ENCODE measurements at places on chromosomes 3 and 15.

DNA sequence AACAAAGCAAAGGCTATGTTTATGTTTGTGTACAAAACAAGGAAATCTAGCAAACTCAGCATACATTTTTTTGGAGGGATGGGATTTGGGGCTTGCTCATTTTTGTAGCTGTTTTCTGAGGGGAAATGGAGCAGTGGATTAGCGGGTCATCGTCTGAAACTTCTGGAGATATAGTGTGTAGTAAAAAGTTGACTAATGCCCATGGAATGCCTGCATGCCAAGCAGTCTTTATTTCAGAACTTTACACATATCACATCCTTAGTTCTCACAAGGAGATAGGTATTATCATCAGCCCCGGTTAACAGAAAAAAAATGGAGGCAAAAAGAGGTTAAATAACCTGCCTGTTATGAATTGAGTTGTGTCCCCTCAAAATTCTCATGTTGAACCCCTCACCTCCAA is 47.1 kb downstream of the ATP13A4 start:
- no peak for DNase-seq

DNA sequence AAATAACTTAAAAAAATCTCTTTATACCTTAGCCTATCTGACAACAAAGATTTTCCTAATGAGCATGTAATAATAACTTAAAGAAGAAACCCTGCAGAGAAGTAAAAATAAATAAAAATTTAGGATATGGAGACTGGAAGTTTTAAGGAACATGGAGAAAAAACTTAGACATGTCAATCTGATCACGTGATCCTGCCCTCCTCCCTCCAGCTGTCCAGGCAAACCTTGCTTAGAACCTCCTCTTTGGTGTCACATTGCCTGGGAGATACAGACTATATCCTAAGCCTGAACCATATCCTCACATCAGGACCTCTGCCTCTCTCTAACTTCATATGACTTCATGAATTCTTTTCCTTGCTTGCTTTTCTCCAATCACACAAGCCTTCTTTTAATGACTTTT is 275.5 kb downstream of the CNTN3 start:
- no peak for DNase-seq

GRCh38 chr15:64997745-64998375 is 8.1 kb upstream of the SPG21 start:
- DNase-seq, result no peak

DNA sequence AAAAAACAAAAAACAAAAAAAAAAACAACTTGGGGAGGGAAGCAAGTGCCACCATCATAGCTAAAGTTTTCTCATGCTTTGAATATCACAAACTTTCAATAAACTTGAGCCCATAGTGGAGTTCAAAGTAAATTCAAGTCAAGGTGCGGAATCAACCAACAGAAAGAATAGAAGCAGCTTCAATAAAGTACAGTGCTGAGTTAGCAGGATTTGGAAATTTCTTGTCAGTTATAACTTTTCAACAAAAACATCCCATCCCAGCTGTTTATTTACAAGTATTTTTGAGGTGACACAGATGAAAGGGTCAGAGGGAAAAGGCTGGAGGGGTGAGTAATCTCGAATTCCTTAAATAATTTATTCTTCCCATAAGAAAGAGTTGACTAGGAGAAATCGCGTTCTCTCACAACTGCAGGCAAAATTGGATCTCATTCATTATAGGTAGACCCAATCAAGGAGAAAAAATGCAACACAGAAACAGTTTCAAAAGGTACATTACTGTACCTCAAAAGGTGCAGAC is 477.4 kb upstream of the RASGRP1 start:
- no peak for DNase-seq

GRCh38 chr3:99499235-99500158 is 138.9 kb upstream of the COL8A1 start:
- no peak for DNase-seq

DNA sequence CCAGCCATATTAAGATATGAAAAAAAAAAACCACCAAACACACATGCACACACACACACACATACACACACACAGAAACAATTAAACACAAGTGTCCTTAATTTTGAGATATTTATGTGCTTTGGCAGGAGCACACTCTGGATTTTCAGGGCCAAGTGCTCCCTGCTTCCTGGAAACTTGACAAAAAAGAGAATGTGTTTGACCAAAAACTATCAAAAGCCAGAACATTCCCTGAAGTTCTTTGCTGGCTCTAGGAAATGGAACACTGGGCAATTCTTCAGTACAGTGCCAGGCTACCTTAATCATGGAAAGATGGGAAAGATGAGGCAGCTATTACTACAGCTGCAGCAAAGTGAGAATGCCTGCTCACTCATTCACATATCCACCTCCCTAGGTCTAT is 44.6 kb downstream of the P3H2 start:
- no peak for DNase-seq

- DNase-seq, result no peak
Measured at GRCh38 chr3:43268636-43269035, 17.7 kb upstream of the SNRK start.

DNA sequence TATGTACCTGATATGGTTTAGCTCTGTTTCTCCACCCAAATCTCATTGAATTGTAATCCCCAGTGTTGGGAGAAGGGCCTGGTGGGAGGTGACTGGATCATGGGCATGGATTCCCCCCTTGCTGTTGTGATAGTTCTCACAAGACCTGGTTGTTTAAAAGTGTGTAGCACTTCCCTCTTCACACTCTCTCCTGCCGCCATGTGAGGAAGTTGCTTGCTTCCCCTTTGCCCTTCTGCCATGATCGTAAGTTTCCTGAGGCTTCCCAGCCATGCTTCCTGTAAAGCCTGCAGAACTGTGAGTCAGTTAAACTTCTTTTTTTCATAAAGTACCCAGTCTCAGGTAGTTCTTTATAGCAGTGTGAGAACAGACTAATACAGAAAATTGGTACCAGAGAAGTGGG is 93.1 kb downstream of the C3orf70 start:
- no peak for DNase-seq

- DNase-seq, result no peak
Measured at GRCh38 chr3:124407260-124407659, 323.0 kb upstream of the UMPS start.

DNA sequence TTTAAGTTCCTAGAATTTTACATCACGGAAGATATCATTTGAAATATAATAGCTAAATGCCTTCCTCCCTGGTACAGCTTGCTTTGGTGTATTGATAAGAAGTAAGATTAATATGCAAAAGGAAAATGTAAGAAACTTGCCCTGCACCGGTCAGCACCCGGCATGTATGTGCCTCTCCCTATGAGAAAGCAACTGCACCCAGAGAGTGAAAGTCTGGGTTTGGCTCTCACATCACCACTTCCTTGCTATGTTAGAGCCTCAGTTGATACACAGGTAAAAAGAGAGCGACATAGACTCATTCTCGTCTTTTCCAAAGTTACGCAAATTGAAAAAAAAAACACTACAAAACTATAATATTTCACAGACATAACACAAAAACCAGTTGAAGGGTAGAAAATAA is 96.7 kb downstream of the FOXP1 start:
- no peak for DNase-seq

DNA sequence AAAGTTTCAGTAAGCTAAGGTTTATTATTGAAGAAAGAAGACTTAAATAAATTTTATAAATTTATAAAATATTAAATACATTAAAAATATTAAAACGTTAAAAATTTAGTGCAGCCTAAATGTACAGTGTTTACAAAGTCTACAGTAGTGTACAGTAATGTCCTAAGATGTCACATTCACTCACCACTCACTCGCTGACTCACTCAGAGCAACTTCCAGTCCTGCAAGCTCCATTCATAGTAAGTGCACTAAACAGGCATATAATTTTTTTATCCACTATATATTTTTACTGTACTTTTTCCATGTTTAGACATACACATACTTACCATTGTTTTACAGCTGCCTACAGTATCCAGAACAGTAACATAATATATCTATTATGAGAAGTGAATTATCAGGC is 51.5 kb downstream of the TJP1 start:
- DNase-seq, result no peak

GRCh38 chr15:33985751-33986150 is 17.5 kb downstream of the CHRM5 start:
- no peak for DNase-seq

DNA sequence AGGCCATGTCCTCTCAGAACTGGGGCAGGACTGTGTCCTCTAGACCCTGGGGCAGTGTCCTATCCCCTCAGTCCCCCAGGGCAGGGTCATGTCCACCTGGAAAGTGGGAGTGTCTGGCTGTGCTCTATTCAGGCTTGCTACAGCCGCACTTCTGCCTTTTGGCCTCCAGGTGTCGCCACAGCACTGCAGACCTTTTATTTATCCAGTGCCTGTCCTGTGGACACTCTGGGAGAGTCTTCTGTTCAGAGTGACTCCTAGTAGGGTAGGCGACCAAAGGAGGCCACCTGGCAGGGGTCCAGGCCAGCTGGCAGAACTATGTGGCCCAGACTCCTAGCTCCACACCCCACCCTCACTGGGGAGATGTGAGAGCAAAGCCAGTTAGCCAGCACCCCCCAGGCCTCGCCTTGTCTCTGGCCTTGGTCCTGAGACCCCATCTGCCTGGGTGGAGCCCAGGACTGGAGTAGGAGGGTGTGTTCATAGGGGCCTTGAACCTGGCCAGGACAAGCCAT is 3.9 kb downstream of the TMIE start:
- DNase-seq, result peak; percentile 48

GRCh38 chr15:26981492-26981891 is 10.5 kb downstream of the GABRG3 start:
- DNase-seq, result no peak

- peak; percentile 9 for DNase-seq
Measured at GRCh38 chr3:61564395-61565059, 3.2 kb downstream of the PTPRG start.

DNA sequence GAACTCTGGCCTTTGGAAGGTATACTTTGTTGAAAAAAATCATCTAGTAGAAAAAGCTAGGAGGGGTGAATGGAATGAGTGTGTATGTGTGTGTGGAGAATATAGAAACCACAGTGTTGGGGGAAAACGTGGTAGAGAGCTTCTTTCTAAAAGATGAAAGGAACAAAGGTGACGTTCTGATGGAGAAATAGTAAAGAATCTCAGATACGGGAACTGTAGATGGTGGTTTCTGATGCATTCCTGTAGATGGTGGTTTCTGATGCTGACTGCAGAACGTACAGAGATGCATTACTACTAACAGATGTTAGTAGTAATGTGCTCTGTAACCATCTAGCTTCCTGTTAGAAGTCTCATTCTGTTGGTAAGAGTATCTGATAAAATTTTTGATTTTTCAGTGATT is 60.2 kb downstream of the VPS8 start:
- DNase-seq, result no peak
